ENCODE measurements at places on chromosomes 7 and 10.

DNA sequence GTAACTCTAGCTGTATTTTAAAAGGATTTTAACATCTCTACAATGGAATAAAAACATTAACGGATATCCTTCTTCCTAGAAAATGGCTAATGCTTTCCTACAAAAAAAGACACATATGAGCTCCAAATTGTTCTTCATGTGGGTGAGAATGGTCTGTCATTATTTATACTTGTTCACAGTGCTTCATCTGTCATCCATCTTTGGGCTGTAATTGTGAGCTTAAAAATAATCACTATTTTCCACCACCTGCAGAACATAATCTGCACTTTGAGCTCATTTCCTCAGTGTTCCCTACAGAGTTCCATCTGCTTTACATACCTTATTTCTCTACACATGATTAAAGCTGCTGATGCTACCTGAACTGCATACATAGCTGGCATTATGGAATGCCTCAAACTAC, 979.1 kb upstream of the C7orf33 start:
- DNase-seq = no peak

- no peak for DNase-seq
Observed at GRCh38 chr10:110446277-110446676, 51.4 kb upstream of the DUSP5 start.

DNA sequence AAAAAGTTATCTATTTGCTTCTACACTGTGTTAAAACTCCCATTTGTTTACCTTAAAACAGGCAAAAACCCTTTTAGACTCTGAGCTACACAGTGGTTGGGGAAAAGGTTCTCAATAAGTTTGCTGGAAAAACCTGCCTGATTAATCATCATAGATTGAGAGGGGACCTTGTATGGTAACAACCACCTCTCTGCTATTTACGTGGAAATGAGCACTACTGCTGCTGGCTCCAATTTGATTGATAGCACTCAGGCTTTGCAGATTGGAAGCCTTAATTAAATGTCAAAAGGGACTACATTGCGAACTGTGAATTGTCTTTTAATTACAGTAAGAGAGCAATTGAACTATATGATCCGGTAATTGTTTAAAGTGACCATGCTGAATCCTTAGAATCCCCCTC, 119.0 kb upstream of the IMMP2L start:
- no peak for DNase-seq

DNA sequence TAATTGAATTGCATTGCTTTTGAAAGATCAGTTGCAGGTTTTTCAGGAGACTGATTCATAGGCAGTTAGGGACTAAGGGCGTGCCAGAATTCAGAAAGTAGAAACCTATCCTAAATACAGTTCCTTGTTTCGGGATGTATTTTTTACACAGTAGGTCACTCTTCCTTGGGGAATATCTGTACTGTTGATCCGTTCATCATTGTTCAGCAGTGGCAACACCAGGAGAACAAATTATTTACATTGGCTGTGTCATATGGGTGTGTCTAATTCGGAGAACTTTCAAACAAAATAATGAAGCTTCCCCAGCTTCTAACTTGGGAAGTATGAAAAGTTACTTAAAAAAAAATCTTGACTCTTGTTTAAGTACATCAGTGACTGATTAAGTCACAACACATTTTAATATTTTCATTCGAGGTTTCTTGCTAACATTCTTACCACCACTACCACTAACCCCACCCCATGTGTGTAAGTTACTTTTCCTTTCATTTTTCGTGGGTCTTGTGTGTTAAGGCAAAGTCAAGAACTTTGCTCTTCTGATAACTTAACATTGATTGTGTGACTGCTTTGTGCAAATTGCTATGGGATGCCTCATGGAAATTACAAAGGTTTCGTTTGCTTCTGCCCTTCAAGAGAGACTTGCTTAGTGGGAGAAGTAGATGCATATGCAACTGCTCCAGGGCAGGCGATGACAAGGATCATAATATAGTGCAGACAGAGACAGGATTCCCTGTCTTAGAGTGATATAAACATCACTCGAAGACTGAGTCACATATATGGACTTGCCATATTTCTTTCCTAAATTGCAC, 43.8 kb upstream of the RPA3 start:
- DNase-seq = peak; percentile 41

GRCh38 chr10:79438699-79439085, 6.7 kb downstream of the ZCCHC24 start:
- DNase-seq = no peak
